Fibroblast of pulmonary artery (primary cell): ENCODE measurements at places on chromosomes 16 and 17.

- no peak for DNase-seq
Observed at GRCh38 chr16:11649276-11649675, 19.0 kb upstream of the SNN start.

GRCh38 chr16:57988929-57989328, 11.5 kb downstream of the ZNF319 start:
- no peak for DNase-seq

DNA sequence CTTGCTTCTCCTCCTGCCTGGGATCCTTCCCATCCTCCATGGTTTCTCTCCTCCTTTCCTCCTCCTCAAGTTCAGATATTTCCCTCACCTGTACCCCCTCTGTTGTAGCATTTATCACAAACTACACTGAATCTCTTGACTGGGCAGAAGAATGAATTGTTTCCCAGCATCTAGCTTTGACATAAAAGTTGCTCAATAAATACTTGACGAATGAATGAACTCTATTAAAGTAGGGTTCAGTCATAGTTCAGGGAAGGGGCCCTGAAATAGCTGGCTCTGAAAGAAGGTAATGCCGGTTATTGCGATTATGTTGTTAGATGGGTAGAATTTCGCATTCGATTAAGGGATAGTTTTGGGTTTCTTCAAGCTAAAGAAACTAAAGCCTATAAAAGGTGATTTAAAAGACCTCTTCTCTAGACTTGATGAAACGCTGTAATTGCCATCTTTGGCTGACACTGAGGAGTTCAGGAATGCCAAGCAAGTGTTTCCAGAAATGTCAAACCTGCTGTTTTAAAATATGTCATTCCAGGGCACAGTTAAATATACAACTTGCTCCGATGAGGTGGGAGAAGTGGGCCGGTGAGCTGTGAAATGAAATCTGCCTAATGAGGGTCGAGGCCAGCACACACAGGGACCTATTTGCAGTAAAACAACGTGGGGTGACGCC, 1.0 kb upstream of the CPD start:
- peak; percentile 31 for DNase-seq

DNA sequence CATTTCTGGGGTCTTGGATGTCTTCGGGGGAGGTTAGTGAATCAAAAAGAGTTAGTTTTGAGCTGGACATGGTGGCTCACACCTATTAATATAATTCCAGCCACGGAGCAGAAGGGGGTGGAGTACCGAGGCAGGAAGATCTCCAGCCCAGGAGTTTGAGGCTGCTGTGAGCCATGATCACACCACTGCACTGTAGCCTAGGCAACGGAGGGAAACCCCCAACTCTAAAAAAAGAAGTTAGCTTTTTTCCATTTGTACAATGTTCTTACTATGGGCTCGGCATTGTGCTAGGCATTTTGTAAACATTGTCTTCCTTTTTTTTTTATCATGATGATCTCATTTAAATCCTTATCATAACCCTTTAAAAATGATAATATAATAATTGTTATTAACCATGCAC, 8.3 kb upstream of the SNF8 start:
- DNase-seq: no peak

DNA sequence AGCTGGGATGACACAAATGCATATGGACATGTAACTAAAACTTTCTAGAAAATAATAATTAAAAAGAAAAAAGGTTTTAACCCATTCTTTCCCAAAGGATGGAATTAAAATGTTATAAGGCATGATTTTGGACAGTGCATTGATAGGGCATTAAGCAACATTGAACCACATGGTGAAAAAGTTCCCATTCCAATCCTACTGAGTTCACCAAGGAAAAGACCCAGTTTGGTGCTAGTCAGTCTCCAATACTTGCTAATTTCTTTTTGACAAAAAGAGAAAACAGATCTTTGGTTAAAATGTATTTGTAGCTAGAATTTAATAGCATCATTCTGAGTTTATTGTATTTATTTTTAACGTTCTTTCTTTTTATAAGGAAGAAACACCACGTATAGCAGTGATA, 28.1 kb downstream of the EMP2 start:
- no peak for DNase-seq

DNA sequence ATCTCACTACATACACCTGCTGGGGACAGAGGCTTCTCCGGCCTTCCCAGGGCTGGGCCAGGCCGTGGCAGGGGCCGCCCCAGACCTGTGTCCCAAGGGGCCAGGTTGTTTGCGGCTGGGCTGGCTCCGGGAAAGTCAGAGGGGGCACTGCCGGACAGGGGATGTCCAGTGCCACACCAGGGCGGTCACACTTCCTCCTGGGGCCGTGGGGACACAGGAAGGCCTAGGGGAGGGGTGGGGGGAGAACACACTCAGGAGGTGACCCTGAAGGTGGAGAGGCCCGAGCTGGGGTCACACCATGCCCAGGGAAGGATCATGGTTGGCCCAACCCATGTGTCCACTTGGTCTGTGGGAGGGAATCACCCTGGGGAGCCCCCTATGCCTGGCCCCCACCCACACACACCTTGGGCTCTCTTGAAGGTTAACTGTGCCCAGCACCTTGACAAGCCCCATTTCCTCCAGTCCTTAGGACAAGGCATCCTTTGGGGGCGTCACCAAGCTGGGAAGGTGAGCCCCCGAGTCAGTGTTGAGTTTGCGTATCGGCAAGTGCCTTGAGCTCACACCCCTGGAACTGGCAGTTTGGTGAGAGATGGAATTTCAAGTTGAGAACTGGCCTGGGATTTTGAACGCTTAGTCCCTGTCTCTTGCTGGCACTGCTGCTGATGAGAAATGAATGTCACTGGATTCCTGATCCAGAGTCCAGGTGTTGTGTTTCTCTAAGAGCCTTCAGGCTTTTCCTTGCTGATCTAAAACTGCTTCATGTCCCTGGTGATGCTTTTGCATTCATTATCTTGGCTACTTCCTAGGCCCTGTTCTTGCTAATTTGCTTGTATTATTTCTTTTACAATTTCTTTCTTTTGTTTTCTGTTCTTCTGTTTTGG, 7.7 kb upstream of the ACTG1 start:
- no peak for DNase-seq

DNA sequence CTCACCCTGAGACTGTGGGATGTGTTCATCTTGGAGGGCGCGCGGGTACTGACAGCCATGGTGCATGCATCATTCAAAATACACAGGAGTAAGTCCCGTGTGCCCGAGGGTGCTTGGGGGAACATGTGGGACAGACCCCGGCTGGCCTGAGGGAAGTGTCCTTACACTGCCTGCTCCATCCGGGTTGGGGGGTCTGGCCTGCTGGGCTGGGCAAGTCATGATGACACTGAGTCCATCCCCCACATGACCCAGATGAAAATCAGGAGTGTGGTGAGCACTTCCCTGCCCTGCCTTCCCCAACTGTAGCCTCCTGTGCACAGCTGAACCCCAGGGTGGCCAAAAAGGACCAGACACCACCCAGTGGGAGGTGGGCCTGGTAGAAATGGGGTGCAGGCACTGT, 10.8 kb downstream of the TBC1D26 start:
- no peak for DNase-seq

DNA sequence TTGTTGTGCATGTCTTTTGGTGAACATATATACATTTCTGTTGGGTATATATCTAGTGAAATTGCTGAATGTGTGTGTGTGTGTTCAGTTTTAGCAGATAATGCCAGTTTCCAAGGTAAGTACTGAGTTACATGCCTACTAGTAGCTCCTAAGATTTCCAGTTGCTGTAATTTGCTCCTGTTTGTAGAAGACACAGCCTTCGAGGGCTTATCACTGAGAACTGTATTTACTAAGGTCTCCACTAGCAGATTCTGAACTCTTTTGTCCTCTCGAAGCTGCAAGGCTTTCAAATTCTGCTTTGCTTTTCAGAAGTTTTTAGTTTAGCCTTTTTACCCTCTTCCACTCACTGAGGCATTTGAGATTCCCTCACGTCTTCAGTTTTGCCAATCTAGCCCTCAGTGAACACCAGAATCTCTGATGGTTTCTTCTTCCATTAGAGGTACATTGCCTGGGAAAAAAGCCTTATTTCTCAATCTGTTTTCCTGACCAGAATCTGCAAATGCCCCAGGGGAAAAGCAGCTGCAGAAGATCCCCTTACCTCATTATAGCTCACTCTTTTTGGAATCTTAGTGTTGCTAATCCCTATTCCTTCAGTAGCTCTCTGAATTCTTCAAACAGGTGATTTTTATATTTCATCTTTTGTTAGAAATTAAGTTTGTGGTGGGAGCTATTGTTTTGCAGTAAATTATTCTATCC, 52.9 kb downstream of the NF1 start:
- DNase-seq: peak; percentile 27

GRCh38 chr16:72481419-72481818, 309.5 kb upstream of the PMFBP1 start:
- DNase-seq: peak; percentile 72
